ENCODE measurements at places on chromosomes 5 and 9.

DNA sequence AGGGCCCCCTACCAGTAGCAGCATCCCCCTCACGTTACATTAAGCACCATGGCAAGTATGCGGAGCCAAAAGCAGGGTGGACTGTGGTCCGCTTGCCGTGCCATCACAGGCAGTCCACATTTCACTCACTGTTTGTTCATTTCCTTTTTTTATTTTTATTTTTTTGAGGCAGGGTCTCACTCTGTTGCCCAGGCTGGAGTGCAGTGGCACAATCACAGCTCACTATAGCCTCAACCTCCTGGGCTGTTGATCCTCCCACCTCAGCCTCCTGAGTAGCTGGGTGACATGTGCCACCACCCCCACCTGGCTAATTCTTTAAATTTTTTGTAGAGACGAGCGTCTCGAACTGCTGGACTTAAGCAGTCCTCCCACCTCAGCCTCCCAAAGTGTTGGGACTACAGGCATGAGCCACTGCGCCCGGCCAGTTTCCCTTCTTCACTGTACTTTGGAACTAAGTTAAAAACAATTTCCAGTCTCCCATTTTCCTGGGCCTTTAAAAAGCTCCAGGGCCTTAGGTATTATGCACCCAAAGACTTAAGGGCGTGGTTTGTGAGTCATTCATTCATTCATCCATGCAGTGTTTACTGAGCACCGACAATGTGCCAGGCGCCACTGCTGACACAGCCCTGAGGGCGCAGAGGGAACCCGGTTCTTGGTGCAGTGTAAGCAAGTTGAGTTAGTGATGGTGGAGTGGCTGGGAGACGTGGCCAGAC lies 19.9 kb downstream of the PRRX2 start:
- DNase-seq, result no peak

DNA sequence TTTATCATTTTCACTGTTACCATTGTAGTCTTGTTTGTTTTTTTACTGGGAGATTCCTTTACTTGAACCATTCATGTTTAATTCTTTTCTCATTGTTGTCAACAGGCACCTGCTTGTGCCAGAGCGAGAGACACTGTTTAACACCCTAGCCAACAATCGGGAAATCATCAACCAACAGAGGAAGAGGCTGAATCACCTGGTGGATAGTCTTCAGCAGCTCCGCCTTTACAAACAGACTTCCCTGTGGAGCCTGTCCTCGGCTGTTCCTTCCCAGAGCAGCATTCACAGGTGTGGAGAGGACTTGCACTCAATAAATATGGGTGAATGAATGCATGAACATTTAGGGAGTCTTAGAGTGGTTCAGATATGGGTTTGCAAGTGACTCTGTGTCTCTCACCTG lies 37.5 kb downstream of the NUP214 start:
- no peak for DNase-seq

DNA sequence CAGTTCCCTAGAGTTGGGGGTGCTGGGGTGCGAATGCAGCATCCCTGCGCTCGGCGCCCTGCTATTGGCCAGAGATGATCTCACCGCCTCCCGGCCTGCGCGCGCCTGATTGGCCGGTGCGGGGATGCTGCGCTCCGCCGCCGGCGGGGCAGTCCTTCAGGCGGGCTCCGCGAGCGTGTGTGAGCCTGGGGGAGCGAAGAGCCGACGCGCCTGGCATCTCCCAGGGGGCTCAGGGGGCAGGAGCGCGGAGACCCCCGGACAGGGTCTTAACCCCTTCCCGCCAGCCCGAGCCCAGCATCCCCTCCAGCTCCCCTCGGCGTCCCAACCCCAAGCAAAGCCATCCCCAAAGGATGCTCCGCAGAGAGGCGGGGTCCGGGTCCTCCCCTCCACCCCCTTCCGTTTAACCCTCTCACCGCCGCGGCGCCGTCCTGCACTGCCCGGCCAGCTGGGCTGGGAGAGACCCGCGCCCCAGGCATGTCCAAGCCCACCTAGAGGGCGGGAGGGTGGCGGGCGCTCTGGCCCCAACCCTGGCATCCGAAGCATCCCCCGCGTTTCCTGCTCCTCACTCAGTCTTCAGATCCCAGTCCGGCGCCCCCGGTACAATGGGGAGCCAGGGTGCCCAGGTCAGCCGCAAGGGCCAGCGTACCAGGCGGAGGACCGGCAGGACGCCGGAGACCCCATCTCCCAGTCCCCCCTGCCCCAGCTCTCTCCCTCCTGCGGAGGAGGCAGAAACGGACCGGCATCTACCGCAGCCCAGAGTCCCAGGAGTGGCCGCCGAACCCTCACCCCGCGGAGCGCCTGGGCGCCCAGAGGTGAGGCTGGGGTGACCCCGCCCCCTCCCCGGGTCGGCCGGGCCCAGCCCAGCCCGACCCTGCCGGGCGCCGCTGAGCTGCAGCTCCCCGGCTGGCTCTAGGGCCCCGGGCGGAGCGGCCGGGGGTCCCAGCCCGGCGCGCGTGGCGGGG lies 19.3 kb upstream of the TOR2A start:
- DNase-seq, result no peak

DNA sequence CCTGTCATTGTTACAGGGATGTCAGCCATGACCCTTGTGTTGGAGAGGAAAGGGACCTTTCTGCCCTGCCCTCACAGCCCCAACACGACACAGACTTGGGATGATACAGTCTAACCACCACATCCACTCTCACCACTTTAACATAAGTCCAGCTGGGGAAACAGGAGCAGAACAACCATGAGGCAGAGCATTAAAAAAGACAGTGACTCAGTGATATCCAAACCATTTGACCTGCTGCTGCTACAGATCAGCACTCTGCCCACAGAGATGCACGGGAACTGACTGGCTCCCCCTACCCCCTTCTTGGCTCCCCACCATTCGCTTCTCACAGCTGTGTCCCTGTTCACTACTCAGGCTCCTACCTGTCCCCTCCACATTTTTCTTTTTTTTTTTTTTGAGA lies 458.6 kb downstream of the ZNF608 start:
- no peak for DNase-seq

DNA sequence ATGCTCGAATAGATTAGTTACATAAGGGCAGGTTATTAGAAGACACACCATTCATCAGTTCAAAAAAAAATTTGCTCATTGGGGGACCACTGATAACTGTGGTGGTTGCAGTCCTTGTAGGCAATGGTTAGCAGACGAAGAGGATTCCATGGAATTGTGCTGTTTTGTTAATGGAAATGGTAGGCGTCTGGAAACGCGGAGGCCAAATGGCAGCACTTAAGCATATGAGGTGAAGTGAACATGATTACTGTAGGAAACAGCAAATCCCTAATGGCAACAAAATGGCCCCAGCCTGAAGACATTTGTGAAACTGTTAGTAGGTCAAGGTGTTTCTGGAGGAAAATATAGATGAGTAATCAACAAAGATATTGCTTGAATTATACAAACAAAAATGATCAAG lies 535.4 kb upstream of the PTPRD start:
- no peak for DNase-seq

DNA sequence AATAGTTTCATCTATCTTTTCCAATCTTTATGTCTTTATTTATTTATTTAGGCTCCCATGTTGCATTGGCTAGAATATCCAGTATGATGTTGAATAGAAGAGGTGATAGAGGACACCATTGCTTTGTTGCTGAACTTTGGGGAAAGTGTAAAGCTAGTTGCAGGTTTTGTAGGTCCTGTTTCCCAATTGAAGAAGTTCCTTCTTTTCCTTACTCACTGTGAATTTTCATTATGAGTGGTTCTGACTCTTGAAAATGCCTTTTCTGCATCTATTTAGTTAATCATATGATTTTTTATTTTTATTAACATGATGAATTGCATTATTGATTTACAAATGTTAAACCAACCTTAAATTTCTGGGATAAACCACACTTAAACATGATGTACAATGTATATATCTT lies 58.9 kb upstream of the NR3C1 start:
- no peak for DNase-seq

- DNase-seq, result no peak
These were observed 145.4 kb downstream of the MAPKAP1 start for GRCh38 chr9:125561509-125562148.

DNA sequence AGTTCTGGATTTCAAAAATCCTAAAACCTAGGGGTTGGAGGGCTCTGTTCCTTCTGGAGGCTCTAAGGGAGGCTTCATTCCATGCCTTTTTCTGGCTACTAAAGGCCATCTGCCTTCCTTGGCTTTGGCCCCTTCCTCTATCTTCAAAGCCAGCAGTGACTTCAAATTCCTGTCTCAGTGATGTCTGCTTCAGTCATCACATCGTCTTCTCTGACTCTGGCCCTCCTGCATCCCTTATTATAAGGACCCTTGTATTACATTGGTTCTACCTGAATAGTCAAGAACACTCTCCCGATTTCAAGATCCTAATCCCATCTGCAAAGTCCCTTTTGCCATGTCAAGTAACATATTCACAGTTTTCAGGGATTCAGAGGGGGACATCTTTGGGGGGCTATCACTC lies 60.3 kb downstream of the GNA14 start:
- no peak for DNase-seq
